ENCODE measurements at places on chromosomes 4 and X.

DNA sequence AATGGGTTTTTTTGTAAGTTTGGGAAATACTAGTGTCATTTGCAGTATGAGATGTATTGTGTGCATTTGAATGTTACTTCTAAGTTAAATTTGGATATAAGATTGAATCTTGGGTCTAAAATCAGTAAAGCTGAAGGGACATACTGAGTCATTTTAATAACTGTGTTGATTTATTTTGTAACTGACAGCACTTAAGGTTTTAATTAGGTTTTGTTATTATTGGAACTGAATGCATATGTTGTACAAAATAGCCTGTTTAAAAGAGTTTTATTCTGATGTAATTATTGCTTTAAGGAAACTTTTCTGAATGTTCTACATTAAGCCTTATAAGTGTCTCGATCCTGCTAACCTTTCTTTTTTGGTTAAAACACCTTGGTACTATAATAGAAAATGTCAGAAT lies 396.6 kb downstream of the MAPK10 start:
- DNase-seq: no peak

- DNase-seq: peak; percentile 98
These were observed 78.3 kb upstream of the ATXN3L start for GRCh38 chrX:13397878-13398818.

GRCh38 chrX:103789004-103789403 lies 12.4 kb downstream of the PLP1 start:
- no peak for DNase-seq

DNA sequence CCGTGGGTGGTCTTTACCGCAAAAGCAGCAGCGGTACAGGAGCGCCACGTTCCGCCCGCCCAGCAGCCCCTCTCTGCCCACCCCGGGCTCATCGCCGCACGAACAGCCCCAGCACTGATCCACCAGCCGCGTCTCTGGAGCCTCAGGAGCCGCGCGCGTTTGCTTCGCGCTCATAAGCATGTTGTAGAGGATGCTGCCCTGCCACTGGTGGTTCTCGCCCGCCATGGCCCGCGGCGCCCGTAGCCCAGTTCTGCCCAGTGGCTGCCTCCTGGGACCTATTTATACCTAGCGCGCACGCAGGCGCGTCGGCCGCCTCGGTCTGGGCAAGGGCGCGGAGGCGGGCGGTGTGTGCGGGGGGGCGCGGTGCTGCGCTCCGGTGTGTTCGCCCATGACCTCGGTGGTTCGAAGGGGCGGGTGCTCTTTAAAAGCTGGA lies at the start of gene NR0B1:
Gene NR0B1 (minus strand): TSS at position 252 of the 433 bp plus-strand sequence. CDS start 27 bp downstream, at position 225.
- DNase-seq: no peak

- DNase-seq: no peak
These were observed 44.8 kb downstream of the PDS5A start for GRCh38 chr4:39932776-39933402.

- DNase-seq: no peak
These were observed 120.3 kb downstream of the UNC5C start for GRCh38 chr4:95428291-95429070.

DNA sequence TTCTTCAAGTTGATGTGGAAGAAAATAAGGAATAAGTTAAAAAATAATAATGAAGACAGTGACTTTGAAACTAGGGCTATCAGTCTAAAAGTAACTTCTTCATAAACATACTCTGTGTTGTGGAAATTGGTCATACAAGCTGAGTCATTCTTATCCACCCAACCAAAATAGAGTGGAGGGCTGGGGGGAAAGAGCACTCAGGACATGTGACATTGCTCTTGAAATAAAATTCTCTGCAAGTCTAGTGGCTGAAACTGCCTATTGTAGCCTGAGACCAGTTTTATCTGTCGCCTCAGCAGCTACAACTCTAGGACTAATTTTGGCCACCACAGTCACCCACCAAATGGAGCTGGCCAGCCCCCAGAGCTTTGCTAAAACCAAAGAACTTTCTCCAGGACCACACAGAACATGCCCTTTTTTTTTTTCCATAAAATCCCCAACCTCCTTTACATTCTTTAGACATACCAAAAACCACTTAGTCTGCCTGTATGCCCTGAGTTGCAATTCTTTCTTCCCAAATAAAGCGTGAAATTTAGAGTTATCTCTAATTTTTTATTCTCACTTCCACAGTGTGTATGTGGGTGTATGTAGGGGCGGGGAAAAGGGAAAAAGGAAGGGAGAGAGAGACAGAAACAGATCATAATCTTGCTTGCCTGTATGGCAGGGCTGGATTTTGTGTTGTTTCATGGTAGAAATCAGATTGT lies 23.0 kb upstream of the SLC25A4 start:
- DNase-seq: no peak

GRCh38 chrX:110055616-110056015 lies 52.7 kb downstream of the TMEM164 start:
- no peak for DNase-seq

DNA sequence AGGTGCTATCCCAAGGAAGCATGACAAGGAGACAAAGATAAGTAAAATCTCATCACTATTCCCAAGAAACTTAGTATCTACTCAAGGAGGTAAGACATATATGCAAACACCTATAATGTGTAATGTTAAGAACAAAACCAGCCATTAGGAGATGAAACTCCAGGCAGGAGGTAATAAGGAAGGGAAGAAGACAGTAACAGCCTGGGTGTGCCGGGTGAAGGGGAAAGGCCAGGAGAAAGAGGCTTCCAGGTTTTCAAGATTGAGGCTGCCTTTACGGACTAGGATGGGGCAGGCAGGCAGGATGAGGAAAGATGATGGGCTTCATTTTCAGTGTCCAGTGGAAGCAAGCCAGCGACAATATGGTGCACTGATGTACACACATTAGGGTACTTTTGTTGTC lies 62.5 kb downstream of the LEF1 start:
- no peak for DNase-seq

All from AG04449 (cell line).